ENCODE measurements at places on chromosomes 7 and 10.

DNA sequence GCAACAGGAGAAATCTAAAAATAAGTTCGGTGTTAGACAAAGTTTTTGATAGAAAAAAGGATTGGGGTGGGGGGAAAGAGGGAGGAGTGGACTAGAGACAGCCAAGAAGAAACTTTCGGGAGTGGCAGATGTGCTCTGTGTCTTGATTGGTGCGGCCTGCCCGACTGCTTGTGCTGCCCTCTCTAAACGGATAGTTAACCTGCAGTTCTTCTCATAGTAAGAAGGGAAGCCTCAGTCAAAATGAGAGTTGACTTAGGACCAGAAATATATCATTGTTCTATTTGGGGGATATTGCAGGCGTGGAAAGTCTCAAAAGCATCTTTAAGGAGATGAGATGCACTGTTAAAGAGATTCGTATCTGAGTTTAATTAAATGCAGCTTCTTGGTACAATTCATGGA is 39.3 kb downstream of the UBE3C start:
- no peak for DNase-seq

DNA sequence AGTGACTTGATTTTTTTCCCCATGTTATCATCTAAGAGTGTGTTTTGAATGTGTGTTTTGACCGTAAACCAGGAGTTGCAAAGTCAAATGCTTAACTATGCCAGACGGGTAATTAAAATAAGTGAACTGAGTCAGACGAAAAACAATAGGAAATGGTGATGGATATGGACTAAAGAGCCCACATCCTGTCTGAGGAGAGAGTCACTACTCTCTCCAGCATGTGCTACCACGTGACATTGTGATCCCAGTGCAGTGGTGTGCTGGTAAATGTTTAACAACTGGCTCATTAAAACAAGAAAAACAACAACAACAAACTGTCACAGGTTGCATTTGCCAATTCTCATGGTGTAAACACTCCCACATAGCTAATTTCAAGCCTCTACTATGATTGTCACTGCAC is 164.3 kb downstream of the SUGCT start:
- no peak for DNase-seq

DNA sequence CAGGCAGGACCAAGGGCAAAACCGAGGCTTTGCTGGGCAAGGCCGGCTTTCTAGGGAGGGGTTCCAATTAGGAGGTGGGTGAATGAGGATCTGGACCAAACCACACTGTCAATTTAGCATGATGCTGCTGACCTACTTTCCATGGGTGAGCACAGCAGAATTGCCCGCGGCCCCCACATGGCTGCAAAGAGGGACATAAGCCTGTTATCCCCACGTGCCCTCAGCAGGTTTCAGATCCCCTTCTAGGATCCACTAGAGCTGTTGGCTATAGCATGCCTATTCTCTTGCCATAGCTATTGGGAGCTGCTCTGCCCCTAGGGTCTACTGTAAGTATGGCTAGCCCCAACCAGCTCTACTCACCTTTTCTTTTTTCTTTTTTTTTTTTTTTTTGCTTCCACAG is 102.8 kb downstream of the COL13A1 start:
- DNase-seq, result no peak

DNA sequence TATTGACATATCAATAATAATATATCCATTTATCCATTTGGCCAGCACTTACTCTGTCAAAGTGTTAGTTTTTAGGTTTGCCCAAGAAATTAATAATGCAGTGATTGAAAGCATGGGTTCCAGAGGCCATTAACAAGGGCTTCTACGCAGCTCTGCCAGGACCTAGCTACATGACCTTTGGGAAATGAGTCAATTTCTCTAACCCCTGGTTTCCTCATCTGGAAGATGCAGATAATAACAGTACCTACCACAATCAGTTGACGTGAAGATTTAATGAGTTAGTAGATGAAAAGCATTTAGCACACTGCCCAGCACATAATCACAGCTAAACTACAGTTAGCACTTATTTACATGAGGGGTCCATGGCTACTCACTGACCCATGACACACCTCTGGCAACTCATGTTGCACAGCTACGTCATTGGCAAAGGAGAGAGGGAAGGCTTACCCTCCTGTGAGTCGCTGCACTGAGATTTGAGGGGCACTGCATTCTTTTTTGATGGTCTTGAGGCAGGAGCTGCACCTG is 263.7 kb downstream of the PLXNA4 start:
- DNase-seq, result no peak

DNA sequence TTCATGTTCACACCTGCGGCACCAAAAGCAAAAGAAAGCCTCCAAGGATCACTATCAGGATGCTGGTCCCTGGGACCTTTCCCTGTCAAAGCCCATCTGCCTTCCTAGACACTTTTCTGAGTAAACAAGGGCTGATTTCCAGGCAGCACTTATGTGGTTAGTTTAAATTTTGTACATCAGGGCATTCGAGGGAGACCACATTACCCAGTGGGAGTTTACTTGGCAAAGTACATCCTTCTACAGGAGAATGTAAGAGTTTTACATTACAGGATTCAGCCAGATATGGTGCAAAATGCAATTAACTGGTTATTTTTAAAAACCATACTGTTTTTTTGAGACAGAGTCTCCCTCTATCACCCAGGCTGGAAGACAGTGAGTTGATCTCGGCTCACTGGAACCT is 132.1 kb downstream of the CSTF2T start:
- DNase-seq, result no peak

- DNase-seq, result no peak
These were observed 80.0 kb upstream of the UNC5B start for GRCh38 chr10:71132321-71132810.

DNA sequence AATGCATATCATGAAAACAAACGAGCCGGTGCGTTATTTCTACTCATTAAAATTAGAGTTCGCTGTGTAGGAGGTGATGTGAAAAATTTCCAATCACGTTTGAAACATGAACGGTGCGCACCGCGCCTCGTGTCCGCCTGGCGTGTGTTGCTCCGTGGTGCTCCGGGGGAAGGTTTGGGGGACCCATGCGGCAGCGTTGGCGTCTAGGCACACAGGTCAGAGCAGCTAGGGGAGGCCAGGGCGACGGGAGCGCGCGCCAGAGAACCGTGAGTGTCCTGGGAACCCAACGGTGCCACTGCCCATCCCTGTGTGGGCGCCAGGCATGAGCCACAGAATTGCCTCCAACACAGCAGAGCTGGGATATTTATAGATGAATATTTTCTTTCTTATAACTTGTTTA is 70.6 kb upstream of the ADARB2 start:
- no peak for DNase-seq

- DNase-seq, result no peak
These were observed 105.0 kb upstream of the DIP2C start for GRCh38 chr10:794382-794956.

GRCh38 chr7:14013898-14014297 is 24.4 kb upstream of the ETV1 start:
- no peak for DNase-seq

Measured in activated naive CD4-positive, alpha-beta T cell (primary cell).